ENCODE measurements at places on chromosomes 12 and 14.

DNA sequence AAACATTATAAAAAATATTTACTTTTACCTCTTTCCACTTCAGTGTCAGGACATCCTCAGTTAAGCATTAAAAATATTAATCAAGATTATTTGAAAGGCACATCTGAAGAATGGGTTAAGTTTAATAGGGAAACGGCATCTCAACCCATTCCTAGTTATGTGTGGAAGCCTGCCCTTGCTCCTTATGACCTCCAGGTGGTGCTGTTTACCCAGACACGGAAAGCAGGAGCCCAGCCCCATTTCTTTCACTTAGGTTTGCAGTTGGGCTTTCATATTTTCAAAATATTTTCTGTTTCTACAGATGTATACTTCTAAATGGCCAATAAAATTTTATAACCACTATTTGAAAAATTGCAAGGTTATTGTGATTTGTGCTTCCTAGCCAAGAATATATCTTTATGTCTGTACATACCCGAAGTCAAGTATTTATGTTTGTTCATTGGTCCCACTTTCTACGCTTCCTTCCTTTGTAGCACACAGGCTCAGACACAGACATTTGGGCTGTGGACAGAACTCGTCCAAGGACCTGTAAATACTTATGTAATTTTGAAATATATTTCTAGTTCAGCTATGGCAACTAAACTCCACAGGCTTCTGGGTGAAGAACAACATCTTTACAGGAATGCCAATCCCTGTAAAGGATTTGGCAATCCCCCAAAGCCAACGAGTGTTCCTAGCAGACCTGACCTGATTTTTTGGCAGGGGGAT, 247.1 kb downstream of the AKAP6 start:
- peak; percentile 70 for DNase-seq

DNA sequence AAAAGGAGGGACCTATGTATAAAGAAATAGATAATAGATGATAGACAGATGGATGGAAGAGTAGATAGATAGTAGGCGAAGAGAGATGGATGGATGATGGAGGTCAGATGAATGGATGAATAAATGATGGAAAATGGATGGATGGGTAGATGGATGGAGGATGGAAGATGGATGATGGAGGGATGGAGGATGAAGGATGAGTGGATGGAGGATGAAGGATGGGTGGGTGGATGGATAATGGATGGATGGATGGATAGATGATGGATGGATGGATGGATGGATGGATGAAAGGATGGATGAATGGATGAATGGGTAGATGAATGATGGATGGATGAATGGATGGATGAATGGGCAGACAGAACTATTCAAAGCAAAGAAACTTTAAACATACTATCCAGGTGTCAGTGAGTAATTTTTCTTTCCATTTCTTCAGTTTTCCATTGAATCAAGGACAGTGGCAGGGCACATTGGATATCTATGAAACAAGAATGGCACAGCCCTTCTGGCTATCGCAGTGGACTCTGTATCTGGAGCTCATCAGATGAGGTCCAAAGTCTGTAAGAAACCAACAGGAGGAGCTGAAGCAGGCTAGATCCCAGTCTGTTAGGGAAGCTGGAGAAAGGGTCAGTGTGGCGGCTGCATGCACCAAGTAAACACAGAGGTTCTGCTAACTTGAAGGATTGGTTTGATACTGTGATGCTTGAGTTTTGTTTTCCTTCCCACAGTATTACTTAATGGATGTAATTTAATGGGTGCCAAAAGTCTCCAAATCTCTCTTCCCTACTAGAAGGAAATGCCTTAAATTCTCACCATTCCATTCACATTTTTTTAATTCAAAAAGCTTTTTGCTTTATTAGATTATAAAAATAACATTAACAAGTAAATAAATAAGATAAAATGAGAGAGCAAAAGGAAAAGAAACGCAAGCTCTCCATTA, 18.1 kb upstream of the MED13L start:
- DNase-seq: no peak

- peak; percentile 76 for DNase-seq
Measured at GRCh38 chr12:46722394-46723185, 103.2 kb downstream of the SLC38A4 start.

GRCh38 chr14:37550511-37550910, 44.5 kb downstream of the FOXA1 start:
- DNase-seq: no peak

- no peak for DNase-seq
Measured at GRCh38 chr12:70177631-70178030, 65.6 kb upstream of the CNOT2 start.

DNA sequence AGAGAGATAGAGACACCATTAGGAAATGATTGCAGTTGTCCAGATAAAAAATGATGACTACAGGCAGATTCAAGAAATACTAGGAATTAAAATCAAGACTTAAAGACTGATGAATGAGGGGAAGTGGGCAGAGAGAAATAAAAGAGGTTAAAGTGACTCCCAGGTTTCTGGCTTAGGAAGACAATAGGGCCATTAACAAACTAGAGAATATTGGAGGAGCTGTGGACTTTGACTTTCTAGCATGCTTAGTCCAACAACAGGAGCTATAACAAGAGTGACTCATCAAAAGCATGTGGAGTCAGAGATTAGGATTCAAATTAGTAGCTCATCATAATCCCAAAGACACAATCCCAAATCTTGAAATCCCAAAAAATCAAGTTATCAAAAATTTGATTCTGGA, 101.5 kb downstream of the BMP4 start:
- DNase-seq: peak; percentile 42

DNA sequence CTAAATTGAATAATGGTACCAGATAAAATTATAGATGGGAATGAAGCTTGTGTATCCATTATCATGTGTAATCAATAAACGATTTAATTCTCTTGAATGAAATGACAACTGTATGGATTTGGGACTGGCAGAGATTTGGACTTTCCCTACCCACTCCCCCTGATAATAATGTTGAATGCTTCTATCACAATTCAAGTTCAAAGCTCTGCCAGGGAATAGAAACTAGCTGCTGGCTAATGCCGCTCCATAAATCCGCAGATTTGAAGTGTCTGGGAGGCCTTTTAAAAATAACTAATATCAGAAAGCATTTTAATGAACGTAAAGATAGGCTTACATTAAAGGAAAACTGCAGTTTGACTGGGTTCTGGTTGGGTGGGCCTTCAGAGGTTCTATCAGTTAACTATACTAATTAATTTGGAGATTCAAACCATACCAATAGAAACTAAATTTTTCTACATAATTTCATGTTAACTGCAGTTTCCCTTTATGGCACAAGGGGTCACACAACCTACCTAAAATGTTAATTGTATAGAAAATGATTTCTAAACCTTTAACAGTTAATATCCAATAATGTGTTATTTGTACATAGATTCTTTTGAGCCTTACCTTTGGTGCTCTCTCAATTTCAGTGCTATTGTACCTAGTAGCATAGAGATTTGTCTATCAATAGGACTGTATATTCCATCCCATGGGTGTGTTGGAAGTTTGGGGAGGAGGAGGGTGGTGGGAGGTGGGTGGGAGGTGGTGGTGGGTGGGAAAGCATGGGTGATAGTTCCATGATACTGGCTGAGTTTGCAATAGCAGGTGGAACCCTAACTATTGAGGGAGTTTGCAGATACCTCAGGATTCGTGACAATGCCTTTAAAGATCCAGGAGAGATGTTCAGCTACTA, 4.9 kb downstream of the HNRNPA1 start:
- DNase-seq: peak; percentile 47

- peak; percentile 56 for DNase-seq
Measured at GRCh38 chr12:69932676-69933552, 107.9 kb downstream of the MYRFL start.

- no peak for DNase-seq
Measured at GRCh38 chr14:63204407-63205043, at the start of gene RHOJ. Gene RHOJ, plus strand, starts transcription at chr14:63204443. Its CDS starts 427 bp downstream, at chr14:63204870.

- DNase-seq: no peak
Measured at GRCh38 chr12:116624516-116624915, 65.3 kb downstream of the MAP1LC3B2 start.

DNA sequence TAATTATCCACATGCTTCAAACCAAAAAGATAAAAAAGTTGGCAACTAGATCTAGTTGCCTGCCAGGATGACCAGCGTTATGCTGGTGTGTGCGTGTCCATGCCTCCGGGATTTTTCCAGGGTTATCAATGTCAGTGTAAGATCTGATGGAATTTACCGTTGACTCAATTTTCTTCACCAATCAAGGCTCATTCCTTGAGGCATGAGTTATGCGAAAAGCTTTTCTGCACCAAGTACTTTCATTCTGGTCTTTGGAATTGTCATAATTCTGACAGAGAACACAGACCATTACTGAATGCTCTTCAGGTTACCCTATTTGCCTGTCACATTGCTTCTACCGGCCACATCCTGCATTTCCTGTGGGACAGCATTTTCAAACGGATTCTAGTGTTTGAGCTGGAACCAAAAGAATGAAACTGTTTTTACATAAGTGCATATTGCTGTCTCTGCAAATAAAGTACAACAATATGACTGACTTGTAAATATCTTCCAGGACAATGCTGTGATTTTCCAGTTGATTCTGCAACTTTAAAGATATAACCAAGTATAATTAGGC, 91.8 kb downstream of the DUSP16 start:
- no peak for DNase-seq

DNA sequence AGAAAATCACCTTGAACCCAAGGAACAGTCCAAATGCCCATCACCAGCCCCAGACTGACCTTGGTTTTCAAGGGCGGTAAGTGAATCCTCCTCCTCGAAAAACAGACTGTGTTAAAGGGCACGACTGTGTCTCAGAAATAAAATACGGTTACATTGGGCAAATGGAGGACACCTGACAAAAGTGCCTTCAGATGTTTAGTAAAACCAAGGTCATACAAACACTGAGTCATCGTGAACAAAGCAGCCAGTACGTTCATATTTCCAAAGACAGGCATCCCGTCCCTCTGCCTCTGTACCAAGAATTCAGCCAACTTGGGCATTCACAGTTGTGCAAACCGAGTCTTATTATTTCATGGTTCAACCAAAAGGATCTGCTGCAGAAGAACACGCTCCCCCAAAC, 25.9 kb downstream of the FOXN3 start:
- peak; percentile 17 for DNase-seq

DNA sequence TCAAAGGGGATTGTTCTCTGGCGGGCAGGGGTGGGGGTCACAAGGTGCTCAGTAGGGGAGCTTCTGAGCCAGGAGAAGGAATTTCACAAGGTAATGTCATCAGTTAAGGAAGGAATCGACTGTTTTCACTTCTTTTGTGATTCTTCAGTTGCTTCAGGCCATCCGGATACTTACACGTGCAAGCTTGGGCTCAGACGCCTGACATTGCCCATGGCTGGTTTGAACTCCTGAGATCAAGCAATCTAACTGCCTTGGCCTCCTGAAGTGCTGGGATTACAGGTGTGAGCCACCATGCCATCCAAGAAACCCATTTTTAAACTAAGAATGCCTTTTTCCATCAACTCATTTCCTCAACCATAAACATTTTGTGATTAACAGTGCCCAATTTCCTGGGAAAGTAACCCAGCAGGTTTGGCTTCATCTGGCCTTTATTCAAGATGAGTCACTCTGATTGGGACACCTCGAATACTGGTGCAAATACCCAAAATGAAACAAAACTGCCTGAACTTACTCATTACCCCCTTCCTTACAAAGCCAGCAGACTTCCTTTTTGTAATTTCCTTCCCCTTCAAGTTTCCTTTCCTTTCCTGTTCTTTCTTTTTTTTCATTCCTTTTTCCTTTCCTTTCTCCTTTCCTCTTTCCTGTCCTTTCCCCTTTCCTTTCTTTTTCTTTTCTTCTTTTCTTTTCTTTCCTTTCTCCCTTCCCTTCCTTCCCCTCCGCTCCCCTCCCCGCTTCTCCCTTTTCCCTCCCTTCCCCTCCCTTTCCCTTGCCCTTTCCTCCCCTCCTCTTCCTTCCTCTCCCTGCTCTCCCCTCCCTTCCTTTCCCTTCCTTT, 10.2 kb upstream of the RNASE10 start:
- no peak for DNase-seq

DNA sequence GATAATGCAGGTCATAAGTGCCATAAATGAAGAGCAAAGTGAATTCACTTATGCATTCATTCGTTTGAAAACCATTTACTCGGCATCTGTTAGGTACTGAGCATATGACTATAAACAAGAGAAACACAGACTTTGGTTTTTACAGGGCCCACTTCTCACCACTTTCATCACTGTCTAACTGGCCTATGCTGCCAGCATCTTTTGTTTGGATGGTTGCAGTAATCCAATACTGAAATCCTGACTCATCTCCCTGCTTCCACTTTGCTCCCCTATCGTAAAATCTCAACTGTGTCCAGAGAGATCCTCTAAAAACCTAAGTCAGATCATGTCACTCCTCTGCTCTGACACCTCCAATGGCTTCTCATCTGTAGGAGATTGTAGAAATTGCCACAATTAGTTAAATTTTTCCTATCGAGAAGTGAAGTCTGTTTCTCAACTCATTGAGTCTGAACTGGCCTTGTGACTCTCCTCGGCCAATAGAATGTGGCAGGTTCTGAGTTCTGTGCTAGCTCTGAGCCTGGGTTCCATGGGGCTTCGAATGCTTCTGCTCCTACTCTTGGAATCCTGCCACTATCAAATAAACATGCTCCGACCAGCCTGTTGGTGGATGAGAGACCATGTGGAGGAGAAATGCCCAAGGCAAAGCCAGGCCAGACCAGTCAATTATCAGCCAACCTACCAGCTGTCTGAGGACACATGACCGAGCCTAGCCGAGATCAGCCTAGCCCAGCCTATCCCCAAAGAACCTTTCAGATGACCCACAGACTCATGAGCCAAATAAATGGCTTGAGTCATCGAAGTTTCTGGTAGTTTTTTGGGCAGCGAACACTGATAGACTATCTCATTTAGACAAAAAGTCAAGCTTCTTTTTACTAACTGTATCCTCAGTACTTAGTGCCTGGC, 2.2 kb upstream of the BATF start:
- peak; percentile 10 for DNase-seq

DNA sequence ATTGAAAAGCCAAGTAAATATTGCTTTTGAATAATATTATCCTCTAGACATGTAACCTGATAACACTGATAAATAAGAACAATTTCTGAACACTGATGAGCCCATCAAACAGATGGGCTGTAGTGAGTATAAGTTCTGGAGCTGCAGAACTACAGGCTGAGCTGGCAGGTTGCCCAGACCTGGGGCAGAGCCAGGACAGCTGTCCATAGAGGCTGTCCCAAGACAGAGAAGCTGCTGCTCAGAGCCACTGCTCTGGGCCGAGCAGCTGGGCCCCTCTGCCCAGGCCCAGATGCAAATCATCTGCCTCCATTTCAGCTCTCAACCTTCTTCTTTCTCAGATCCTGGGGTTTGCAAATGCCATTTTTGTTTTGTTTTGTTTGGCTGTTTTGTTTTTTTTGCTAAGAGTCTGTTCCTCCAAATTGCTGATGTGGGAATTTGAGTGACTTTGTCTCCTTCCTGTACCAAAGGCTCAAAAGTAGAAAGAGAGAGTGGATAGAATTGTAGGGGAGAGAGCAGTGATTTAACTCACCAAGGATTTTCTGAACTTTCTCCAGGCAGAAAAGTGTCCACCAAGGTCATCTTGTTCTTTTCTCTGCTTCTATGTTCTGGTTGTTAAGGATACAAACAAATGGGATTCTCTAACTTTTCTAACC, 4.0 kb upstream of the TESPA1 start:
- DNase-seq: peak; percentile 84

Measured in DMS53 (cell line).